M059J (cell line): ENCODE measurements at places on chromosomes 11 and 22.

DNA sequence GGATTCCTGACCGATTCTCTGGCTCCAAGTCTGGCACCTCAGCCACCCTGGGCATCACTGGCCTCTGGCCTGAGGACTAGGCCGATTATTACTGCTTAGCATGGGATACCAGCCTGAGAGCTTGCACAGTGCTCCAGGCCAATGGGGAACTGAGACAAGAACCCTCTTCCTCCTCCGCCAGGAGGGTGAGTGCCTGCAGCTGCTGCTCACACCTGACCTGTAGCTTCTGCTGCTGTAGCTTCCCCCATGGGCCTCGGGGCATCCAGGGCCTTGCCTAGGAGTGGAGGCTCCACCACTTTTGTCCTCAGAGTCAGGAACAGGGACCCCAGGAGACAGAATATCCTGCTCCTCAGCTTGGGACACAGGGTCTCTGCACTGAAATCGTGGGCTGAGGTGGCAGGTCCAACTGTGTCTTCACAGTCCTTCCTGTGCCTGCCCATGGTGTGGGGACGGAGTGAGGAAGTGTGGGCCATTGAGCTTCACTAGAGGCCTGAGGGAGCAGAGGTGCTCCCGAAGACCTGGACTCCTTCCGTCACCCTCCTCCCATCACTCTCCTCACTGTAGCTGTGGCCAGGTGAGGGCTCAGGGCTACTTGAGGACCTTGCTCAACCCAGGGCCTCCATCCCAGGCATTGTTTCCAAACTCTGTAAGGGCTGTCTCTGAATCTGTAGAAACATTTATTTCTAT is 103.8 kb downstream of the ZNF280B start:
- DNase-seq: no peak

- DNase-seq: no peak
These were observed 46.2 kb downstream of the BRSK2 start for GRCh38 chr11:1435820-1436467.

- no peak for DNase-seq
These were observed 55.9 kb upstream of the BMAL1 start for GRCh38 chr11:13221722-13222121.

DNA sequence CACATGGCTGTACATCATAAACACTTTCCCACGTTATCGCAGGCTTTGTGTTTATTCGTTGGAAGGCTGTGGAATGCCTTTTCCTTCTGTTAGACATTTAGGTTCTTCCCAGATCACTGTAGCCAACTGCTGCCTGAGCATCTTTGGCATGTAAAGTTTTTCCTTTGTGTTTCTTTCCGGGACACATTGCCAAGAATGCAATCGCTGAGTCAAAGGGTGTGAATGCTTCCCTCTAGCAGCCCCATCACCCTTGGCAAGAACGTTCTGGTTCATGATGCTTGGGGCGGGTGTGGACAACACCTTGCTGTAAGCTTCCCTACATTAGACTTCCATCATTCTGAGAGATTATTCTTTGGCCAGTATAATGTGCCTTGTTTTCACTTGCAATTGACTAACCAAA is 136.2 kb downstream of the OSBP2 start:
- peak; percentile 88 for DNase-seq

DNA sequence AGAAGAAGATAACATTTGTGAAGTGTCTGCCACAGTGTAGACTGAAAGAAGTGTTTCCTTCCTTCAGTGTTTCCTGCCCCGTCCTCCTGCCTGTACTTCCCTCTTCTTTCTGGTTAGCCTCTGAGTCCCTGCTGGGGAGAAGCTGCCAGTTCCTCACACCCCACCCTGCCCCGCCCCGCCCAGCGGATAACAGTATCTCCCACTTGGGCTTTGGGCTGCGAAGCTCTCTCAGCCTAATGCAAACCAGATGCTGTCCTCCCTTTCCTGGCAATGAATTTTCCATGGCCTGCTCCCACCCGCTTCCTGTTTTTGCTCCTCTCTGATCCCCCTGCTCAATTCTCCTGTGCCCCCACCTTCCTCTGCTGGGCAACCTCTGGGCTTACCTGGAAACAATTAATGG is 5.2 kb upstream of the RAB3IL1 start:
- DNase-seq: no peak

DNA sequence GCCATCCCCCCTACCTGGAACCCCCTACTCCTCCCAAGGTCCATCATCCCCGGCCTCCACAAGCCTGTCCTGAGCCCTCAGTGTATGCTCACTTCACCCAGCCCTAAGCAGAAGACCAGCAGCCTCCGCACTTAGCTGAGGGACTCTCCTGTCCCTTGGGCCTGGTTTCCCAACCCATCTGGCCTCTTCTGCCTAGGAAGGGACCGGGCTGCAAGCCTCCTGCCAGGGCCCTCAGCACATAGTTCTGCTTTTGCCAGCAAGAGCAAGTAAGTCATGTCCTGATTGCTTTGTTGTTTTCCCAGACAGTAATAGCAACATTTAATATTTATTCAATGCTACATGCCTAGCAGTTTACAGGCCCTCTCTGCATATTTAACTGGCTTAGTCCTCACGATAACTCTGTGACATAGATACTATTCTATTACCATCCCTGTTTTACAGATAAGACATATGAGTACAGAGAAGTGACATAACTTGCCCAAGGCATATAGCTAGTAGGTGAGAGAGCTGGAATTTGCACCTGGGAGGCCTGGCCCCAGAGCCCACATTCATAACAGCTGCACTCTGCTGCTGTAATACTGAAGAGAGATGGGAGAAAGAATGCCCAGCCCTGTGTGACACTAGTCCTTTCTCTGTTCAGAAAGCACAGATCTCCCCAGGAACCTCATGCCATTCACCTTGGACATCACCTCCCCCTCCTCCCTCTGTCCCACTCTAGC is 139.2 kb downstream of the PARVA start:
- no peak for DNase-seq

GRCh38 chr11:123425367-123425766 is 4.7 kb upstream of the GRAMD1B start:
- DNase-seq: no peak

GRCh38 chr11:662689-663274 is 25.7 kb downstream of the DRD4 start:
- DNase-seq: peak; percentile 45

DNA sequence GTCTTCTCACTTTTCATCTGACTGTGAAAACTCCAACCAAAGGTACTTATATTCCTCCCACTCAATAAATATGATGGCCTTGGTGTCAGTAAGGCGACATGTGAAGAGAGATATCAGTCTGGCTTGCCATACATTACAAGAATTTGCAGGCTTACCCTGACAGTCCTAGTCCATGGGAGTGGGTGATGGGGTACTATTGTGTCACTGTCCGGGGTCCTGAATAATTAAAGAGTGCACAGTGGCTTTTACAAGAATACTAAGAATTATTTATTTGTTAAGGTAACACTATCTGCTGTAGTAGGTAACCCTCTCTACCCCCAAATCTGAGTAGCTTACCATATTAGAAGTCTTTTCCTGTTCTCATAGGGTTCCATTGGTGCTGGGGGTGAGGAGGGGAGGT is 23.1 kb upstream of the IZUMO1R start:
- no peak for DNase-seq
